ENCODE measurements at places on chromosomes 4 and X. TPM values are rescaled to one million over a fixed set of nuclear protein-coding genes. Genes with fewer than 3 reads are reported as not detected.

- no peak for DNase-seq
Measured at GRCh38 chr4:154315741-154316140, 175.9 kb downstream of the DCHS2 start.

DNA sequence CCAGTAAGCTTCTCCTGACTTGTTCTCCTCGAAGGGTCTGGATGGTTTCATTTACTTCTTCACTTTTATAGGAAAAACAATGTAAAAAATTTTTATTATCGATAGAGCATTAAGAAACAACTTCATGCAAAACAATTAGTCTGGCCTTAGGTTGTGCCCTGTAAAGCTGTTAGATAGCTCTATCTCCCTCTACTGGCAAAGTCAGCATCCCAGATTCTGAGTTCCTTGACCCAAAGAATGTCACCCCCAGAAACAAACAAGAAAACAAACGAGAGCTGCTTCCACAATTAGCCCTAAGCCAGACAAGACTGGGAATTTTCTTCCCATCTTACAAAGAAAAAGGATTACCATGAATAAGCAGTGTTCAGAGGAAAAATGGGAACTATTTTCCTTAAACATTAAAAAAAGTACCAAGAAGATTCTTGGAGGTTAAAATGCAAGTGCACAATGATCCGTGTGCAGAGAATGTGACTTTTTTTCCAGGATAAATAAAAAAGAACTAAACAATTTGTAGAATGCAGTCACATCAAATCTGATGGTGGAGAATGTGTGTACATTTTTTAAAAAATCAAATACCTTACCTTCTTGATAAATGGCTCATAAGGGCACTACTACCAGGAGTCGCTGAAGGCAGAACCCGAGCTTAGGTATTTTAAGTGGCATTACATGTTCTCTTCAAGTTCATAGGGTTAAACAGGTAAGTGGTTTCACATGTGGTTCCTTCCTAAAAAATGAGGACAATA lies 293.2 kb downstream of the FBXO8 start:
- DNase-seq = no peak

Gene PLAC1
- 0.22 TPM for polyA plus RNA-seq

- DNase-seq = no peak
Measured at GRCh38 chr4:180455226-180455625, 1788.0 kb upstream of the TENM3 start.

DNA sequence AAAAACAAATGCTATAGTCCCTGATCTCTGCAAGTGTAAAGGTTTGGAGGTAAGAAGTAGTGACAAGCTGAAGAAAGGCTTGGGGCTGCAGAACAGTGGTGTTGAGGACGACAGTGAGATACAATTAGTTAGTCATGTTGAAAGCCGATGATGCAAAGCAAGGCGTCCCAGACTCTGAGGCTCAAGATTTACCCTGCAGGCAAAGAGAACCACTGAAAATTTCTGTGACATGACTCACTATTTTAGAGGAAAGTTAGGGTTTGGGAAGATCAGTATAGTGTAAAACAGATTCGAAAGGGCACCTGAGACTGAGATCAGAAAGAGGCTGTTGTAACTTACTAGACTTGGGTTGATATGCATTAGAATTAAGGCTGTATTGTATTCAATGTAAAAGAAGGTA lies 281.3 kb upstream of the FTHL17 start:
- no peak for DNase-seq

Gene GABRB1
- 0.26 TPM for polyA plus RNA-seq

GRCh38 chr4:64068096-64068495 lies 341.2 kb downstream of the TECRL start:
- no peak for DNase-seq

Measured in left lung (tissue), 14 donors.